ENCODE measurements at places on chromosomes 5 and 9.

DNA sequence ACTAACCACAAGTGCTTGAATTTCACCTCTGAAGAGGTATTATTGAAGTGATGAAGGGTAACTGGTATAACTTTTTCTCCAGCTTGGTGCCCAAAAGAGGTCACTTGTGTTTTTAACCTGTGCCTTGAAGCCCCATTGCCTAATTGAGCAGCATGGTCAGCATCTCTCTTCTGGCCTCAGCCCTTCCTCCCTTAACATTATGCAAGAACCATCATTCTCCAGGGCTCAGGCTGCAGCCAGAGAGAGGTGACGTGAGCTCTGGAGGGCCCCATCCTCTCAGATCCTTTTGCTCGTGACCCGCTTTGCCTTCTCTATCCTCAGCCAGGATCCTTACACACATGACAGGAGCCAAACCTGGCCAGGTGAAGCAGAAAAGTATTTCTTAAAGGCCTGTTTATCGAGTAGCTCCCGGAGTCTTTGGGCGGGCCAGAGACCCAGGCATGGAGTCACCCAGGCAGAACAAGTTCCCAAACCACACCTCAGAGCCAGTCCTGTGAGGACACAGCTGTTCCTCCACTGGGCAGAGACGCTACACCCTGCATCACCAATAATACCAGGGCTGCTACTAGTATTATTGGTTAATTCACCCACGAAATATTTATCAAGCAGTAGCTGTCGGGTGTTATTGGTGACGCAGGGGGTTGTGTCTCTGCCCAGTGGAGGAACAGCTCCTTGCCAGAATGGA lies 29.6 kb upstream of the BOD1 start:
- DNase-seq = no peak

DNA sequence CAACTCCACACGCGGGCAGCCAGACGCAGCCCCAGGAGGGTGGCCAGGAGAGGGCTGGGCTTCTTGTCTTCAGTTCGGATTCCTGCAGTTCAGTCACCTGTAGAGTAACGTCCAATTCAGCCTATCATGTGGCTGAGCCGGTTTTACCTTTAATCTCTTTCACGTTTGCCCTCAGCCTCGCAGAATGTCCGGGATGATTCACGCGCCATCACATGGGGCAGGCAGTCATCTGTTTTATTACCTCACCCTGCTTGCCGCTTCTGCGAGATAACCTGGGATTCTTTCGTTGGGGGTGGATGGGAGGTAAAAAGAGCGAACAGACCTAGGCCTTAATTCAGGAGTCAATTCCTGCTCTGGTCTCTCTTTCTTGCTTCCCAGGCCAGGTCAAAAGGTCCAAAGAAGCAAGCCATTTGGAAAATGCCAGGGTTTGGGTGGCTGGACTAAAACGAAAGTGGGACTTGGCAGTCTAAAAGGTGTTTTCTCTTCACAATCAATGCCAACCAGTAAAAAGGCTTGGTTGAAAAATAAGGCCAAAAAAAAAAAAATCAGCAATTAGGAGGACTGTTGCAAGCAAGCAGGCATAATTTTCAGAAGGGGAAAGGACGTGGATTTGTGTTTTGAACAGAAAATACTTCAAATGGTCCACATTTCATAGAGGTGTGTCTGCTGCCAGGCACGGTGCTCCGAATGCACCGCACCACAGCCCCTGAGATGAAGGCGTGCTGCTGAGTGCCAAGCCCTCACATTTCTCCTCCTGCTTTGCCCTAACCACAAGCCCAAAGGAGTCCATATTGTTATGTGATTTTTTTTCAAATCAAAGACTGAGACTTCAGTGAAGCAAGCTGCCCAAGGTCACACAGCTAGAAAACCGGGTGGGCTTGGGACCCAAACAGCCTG lies 2.8 kb upstream of the WWC1 start:
- no peak for DNase-seq

DNA sequence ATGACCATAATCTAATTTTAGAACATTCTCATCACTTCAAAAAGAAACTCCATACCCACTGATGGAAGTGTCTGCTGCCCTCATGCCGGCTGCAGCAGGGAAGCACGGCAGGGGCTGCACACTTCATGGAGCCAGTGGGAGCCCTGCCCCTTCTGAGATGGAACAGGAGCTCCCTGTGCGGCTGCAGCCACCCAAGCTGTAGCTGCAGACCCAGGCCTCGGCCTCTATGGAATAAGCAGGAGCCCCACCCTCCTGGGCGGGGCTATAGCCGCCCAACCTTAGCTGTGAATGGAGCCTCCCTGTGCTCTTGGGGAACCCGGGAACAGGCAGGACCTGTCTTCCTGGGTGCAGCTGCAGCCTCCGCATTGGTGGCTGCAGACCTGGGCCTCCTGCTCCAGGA lies 128.5 kb downstream of the NUDT12 start:
- no peak for DNase-seq

GRCh38 chr5:139975306-139975705 lies 67.8 kb downstream of the NRG2 start:
- DNase-seq = no peak

Measured in NCI-H2081 treated with DMSO at 0.1 percent for 48 hours (cell line).